ENCODE measurements at places on chromosomes 11 and 22.

DNA sequence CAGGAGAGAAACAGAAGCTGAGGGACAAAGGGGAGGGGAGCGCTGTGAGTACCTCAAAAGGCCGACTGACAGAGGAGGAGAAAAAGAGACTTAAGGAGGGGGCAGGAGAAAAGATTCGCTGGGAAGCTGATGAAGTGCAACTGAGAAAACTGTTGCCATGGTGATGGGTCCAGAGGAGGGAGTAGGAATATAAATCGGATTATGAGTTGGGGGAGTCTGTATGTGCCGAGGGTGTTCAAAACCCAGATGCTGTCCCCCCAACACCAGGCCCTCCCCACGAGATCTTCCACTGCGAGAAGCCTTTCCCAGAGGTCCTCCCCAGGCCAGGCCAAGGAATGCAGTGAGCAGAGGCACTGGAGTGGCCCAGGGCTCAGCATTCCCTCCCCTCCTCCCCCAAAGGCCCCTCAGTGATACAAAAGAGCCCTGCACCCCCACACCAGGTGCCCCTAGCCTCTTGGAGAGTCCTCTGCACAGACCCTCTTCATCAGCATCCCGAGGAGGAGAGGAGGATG, 13.7 kb upstream of the BCL9L start:
- DNase-seq, result no peak

DNA sequence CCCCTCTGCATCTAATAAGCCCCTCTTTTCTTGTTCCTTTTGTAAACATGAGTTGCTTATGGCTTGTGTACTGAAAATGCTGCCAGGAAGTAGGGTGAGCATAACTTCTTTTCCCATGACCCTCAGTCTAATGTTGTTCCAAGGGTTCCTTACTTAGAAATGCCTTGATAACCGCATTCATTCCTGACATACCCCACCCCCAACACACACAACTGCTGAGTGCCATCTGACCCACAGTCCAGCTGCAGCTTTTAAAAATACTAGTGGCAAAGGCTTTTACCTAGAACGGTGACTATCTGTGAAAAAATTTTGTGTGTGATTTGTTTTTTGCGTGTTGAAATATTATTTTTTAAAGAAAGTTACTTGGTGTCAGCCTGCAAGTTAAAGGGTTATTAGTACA, 52.6 kb downstream of the ARHGAP42 start:
- no peak for DNase-seq

DNA sequence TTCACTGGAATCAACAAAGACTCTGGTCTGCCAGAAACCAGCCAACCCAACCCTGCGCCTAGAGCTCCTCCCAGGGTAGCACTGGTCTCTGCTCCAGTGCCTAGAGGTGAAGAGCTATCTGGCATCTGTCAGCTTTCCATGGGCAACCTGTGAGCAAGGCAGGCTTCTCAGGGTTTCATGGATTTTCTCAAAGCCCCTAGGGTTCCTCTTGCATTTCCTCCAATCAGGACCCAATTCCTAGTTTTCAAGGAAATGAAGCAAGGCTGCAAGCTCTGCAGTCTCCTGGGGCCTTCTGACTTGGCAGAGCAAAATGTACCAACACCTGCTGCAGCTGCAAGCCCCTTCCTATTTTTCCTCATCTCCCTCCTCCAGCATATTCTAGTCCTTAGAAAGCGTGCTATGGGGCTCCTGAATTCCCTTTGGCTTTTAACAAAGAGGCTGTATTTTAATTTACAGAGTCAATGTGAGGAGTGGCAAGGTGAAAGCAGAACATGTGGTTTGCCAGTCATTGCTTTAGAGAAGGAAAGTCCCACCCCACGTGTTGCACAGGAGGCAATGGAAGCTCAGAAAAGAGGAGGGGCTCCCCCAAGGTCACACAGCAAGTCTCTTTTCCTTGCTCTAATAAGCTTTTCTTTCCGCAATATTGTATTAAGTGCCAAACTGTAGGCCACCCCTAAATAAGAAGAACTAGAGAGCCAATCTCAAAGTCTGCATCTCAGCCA, 33.0 kb upstream of the RIC3 start:
- no peak for DNase-seq

DNA sequence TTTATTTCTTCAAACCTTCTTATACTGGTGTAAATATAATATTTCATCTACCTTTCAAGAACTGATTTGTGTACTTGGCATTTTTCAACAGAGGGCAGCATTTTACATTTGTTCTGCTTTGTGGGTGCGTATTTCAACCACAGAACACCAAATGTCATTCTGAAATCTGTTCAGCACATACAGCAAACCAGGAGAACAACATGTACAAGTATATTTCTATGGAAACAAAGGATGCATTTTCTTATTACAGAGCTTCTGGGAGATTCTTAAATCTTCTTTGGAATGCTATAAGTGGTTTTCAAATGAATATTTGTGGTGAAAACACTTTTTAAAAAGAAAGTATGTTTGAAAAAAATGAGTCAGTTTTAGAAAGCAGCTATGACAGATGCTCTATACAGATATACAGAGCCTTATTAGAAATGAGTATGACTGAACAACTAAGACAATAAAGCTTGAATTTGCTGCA, 946.0 kb downstream of the FAM181B start:
- DNase-seq, result peak; percentile 0

GRCh38 chr11:27095887-27096286, 55.3 kb downstream of the BBOX1 start:
- no peak for DNase-seq

- no peak for DNase-seq
Observed at GRCh38 chr22:50319503-50319951, 7.3 kb downstream of the DENND6B start.

- DNase-seq, result no peak
Observed at GRCh38 chr11:93464927-93465540, 78.2 kb downstream of the SMCO4 start.

DNA sequence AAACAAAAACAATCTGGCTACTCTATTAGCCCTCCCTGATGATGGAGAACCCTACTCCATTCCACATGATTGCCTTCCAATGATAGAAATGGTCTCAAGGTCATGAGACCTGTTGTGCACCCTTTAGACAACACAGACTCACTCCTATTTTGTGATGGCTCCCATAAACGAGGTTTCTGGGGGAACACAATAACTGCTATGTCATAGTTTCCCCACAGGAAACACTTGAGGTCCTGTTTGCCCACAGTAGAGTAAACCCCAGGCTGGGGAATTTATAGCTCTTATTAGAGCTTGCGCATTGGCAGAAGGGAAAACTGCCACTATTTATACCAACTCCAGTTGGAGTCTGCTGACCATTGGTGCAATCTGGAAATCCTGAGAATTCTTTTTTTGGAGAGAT, 28.7 kb downstream of the MIF start:
- no peak for DNase-seq

DNA sequence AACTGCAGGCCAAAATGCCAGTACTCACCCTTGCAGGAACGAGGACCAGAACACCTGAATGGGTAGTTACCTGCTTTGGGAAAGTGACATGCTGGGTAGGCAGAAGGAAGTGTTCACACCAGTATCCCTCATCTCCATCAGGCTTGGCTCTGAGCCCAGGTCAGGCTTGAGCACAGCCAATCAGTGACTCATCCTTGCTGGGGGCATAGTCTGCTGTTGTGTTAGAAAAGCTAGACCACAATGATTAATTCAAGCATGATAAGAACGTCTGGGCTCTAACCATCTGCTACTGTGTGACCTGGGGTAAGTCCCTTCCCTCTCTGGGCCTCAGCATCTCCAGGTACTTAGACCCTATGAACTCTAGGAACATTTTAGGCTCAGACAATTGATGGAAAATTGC, 450.4 kb downstream of the MIAT start:
- DNase-seq, result no peak

GRCh38 chr11:13152264-13152663, 125.3 kb upstream of the BMAL1 start:
- DNase-seq, result no peak

- DNase-seq, result no peak
Observed at GRCh38 chr11:120945042-120945441, 78.9 kb upstream of the TBCEL start.

GRCh38 chr22:20312396-20313191, 7.3 kb downstream of the DGCR6L start:
- DNase-seq, result no peak

DNA sequence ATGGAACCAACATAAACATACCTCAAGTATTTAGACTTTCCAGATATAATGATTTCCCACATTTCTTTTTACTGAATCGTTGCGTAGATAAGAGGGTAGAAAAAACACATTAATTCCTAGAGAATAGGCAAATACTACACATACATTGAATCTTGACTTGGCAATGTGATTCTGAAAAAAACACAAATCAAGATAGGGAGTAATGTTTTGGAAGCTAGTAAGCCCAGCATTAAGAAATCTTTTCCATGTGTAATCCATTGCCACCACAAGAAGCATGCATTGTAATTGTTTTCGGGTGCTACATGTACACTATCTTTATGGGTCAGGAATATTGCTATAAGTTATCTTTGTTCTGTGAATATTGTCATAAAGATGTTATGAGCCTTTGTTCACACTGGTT, 269.8 kb upstream of the PDGFD start:
- no peak for DNase-seq

- no peak for DNase-seq
Observed at GRCh38 chr22:38826801-38827200, 17.0 kb downstream of the NPTXR start.

DNA sequence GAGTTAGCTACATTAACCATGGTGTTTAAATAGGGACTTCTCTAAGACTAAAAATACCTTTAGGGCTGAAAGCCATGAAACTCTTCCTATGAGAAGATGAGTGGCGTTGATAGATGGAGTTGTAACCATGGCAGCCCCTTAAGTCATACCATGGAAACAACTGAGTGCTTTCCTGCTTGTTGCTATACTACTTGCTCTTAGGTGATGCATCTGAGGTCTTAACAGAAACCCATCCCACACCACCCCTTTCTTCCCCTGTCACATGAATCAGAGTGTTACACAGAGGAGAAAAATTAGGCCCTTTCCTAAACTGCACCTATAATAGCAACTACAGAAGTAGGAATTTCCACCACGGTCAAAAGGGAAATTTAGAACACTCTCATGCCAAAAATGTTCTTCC, 64.3 kb upstream of the ZC3H12C start:
- no peak for DNase-seq

- no peak for DNase-seq
Observed at GRCh38 chr11:61173456-61173855, 12.2 kb upstream of the VPS37C start.

- DNase-seq, result no peak
Observed at GRCh38 chr11:129291546-129291945, 84.1 kb upstream of the BARX2 start.

GRCh38 chr11:117431436-117431835, 103.8 kb downstream of the CEP164 start:
- DNase-seq, result no peak

- DNase-seq, result no peak
Observed at GRCh38 chr11:117809236-117810055, 12.4 kb upstream of the DSCAML1 start.

GRCh38 chr11:26331911-26332571, at the start of gene ANO3:
Gene ANO3, plus strand, starts transcription at chr11:26332130. Its CDS starts 146 bp downstream, at chr11:26332276.
- DNase-seq, result no peak

- DNase-seq, result no peak
Observed at GRCh38 chr11:932435-932834, 6.8 kb downstream of the AP2A2 start.

DNA sequence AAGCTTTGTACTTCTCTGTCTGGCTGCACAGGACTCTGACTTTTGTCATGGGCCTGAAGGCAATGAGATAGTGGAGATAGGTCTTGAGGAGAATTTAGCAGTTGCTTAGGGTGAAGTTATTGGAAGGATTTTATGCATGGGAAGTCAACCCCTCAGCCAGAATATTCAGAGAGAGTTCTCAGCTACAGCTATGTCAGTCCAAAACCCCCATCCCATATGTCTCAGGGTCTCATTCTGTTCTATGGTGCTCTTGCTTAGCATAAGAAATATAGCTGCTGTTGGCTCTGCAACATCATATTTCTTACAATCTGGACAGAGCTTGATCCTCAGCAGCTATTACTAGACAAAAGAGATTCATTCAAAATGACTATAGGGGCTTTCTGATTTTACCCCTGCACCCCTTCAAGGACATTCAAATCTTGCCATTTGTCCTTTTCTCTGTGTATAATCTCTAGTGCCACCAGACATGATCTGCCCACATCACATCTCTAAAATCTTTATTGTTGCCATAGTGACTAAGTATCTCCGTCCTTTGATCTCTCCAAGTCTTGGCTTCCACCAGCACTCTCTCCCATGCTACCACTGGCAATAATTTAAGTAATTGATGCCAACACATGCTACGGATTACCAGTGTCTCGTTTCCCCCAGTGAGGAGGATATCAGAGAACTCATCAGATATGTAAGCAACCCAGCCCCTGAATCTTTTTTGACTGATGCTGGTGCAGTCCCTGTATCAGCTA, 327.1 kb upstream of the ISX start:
- DNase-seq, result no peak

- DNase-seq, result no peak
Observed at GRCh38 chr11:128759168-128759567, 65.3 kb downstream of the FLI1 start.

DNA sequence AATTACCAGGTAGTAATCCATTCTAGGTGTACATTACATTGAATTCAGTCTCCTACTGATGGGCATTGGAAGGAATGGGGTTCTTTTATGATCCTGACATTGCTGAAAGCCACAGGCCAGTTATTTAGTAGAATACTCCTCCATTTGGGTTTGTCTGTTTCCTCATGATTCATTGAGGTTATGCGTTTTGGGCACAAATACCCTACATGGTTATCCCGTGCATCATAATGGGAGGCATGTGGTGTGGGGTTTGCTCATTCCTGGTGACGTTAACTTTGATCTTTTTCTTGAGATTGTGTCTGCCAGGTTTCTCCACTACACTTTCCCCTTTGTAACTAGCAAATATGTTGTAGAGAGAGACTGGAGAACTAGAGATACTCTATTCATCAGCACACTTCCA, 5.5 kb downstream of the FOLR3 start:
- DNase-seq, result no peak

DNA sequence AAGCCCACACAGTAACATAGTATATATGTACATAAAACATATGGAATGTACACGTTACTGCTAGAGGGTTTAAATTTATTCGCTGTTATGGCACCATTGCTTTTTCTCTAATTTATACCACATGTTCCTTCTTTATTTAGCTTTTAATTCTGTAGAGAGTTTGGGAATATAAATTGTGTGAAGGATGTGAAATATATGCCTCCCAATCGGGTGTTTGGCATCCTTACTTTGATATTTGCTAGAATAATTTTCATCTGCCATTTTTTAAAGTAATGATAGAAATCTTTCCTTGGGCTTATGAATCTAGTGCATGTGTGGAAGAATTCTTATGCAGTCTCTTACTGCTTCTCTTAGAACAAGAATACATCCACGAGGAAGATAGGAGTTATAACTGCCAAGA, 509.8 kb upstream of the RAG2 start:
- DNase-seq, result no peak

All from thymus (tissue), 14 donors.